Myocyte (in vitro differentiated cells): ENCODE measurements at places on chromosomes 6 and 20. TPM values are rescaled to one million over a fixed set of nuclear protein-coding genes. Genes with fewer than 3 reads are reported as not detected.

GRCh38 chr6:134295953-134296553 lies 21.9 kb downstream of the SGK1 start:
- DNase-seq = peak; percentile 95

DNA sequence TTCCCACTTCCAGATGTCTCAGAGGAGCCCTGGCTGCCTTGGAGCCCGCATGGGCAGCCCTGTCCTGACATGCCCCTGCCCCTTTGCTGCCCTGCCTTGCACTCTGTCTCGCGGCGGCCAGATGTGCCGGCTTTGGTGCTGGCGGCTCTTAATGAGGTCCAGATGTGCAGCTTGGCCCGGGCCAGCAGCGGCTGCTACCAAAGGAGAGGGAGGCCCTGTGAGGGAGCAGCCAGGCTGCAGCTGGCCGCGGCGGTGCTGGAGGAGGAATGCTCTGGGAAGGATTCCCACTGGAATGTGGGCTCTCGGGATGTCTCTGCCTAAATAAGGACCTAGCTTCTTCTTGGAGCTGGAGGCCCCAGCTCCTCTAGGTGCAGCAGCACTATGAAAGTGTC lies 72.4 kb downstream of the FGD2 start:
- peak; percentile 91 for DNase-seq

GRCh38 chr6:9136141-9136822 lies 700.9 kb upstream of the SLC35B3 start:
- no peak for DNase-seq

GRCh38 chr6:158853072-158853879 lies 34.1 kb upstream of the EZR start:
- peak; percentile 67 for DNase-seq

DNA sequence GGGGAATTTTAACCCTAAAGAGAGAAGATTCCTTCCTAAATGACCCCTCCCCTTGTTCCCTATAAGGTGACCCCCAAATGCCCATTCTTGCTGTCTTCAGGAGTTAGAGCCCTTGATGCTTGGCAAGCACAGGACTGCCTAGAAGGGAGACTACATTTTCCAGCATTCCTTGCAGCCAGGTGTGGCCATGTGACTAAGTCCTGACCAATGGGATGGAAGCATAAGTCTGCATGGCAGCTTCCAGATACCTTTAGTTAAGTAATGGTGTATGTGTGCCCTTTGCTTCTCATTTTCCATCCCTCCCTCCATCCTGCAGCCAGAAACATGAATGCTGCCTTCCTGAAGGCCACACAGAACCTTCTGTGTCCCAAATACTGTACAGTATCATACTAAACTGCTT lies 5.5 kb downstream of the BFSP1 start:
- DNase-seq = no peak

GRCh38 chr6:24861934-24862333 lies 63.2 kb upstream of the ARMH2 start:
- DNase-seq = no peak

The FBXO9 gene
- 39.8 and 46.2 TPM in 2 replicates for total RNA-seq
